ENCODE measurements at places on chromosomes 6 and 20.

- H3K4me3 ChIP-seq, result no peak overlapping the region
- H3K4me1 ChIP-seq, result no peaks in the 10 kb centered on the region
- no peak for DNase-seq
- H3K27ac ChIP-seq, result no peak overlapping the region
Observed at GRCh38 chr6:1963596-1963995, 281.8 kb downstream of the GMDS start.

- H3K4me3 ChIP-seq, result no peak overlapping the region
- no peaks in the 10 kb centered on the region for H3K27me3 ChIP-seq
- H3K36me3 ChIP-seq, result no peaks in the 10 kb centered on the region
Observed at GRCh38 chr6:14616656-14617055, 499.1 kb downstream of the CD83 start.

- no peaks in the 10 kb centered on the region for H3K36me3 ChIP-seq
- no peaks in the 10 kb centered on the region for H3K4me1 ChIP-seq
- no peaks in the 10 kb centered on the region for H3K27me3 ChIP-seq
Observed at GRCh38 chr20:6559791-6560190, 207.7 kb upstream of the BMP2 start.

DNA sequence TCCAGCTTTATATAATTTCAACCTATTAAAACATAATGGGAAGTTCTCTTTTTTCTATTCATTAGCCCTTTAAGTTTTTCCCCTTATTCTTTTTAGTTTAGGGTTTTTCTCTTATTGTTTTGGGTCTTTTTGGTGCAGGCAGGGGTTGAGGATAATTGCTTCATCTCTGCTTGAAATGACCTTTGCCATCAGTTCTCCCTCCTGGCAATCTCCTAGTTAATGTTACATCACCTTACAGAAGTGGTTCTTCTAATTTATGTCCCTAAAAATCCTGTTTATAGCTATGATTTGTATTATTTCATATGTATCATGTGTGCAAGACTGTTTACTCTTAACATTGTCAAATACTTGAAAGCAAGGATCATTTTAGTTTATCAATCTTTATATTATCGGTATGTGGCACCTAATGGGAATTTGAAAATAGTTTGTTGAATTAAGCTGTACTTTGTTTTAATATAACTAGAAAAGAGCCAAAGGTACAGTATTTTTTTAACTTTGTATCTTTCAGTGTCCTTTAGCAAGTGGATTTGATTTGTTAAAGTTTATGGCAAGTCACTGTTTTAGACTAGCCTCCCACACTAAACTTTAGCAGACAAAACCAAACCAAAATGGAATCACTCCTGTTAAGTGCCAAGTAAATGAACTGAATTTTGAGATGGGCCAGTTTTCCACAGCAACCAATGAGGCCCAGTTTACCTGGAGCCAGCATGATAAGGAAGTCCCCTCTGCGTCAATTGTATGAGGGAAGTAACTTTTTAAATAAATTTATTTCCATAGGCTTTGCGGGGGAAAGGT, 26.6 kb upstream of the RUNX2 start:
- no peaks in the 10 kb centered on the region for H3K4me1 ChIP-seq
- H3K27me3 ChIP-seq, result no peaks in the 10 kb centered on the region
- no peak for DNase-seq

GRCh38 chr20:16408981-16409380, 164.3 kb downstream of the KIF16B start:
- DNase-seq, result no peak
- H3K36me3 ChIP-seq, result no peaks in the 10 kb centered on the region
- H3K4me3 ChIP-seq, result no peak overlapping the region
- H3K27me3 ChIP-seq, result no peaks in the 10 kb centered on the region
- no peaks in the 10 kb centered on the region for H3K4me1 ChIP-seq

DNA sequence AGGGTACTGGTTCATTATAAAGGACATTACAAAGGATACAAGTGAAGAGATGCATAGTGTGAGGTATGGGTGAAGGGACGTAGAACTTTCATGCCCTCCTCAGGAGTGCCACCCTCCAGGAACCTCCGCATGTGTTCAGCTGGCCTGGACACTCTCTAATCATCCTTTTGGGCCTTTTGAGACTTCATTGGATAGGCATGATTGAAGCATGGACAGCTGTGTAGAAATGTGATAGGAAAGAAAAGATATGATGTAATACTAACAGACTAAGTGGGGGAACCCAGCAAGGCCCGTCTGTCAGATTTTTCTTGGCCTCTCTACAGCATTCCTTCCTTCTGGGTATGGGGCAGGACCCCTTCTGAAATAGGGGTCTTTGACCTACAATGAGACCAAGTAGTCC, 31.1 kb downstream of the DOP1A start:
- no peak overlapping the region for H3K27ac ChIP-seq
- H3K4me1 ChIP-seq, result no peaks in the 10 kb centered on the region
- no peak overlapping the region for H3K4me3 ChIP-seq
- no peak for DNase-seq
- no peaks in the 10 kb centered on the region for H3K27me3 ChIP-seq
- H3K36me3 ChIP-seq, result peaks cover 42% of the 10 kb centered on the region

- H3K4me1 ChIP-seq, result peaks cover 5% of the 10 kb centered on the region
- peaks cover 31% of the 10 kb centered on the region for H3K36me3 ChIP-seq
- no peak overlapping the region for H3K4me3 ChIP-seq
- DNase-seq, result no peak
- no peaks in the 10 kb centered on the region for H3K27me3 ChIP-seq
Observed at GRCh38 chr20:50144362-50144761, 9.2 kb downstream of the PEDS1 start.

DNA sequence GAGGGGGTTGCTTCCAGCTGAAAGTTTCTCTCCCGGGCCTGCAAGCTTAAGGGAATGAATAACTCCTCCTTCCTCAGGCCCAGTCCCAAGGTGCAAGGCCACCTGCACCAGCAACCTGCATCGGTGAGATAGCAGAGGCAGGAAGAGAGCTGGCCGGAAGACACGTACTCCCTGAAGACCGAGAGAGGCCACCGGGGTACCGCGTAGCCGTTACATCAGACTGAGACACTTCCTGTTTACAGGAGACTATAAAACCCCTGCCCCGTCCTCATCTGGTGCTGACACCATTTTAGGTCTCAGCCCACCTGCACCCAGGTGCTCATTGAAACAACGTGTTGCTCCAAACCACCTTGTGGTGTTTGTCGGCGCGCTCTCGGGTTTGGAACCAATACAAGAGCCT, 60.5 kb upstream of the PRND start:
- no peak for DNase-seq
- no peak overlapping the region for H3K4me3 ChIP-seq
- no peaks in the 10 kb centered on the region for H3K36me3 ChIP-seq

DNA sequence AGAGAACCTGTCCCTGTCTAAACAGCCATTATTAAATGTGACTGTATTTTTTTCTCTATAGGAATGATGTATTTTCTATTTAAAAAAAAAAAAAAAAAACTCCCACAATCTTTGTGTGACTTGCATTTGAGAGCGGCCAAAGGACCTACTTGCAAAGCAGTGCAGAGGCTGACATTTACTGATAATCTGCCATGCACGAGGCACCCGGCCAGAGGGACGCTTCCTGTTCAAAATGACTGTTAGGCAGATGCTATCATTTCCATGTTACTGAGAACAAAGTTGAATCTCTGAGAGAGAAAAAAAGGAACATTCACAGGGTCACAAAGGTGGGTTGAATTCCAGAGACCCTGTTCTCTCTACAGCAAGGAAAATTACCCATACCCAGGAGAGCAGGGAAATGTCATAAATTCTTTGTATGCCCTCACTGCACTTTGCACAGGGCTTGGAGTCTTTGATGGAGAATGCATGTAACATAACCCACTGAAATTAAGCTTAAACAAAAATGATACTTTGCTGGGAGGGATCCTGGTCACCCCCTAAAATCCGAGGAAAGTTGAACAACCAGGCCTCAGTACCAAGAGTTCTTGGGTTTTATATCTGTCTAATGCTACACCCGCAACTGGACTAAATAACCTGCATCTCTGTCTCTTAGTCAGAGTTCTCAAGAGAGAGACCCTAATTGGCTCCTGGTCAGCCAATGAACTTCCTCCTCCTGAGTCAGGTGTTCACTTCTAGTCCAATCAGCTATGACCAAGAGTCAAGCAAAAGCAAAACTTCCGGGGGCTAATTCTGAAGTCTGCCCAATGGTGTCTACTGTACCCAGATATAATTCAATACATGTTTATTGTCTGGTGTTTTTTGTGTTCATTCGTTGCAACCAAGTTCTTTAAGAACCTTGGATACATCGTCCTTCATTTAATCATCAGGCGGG, 61.2 kb downstream of the GCLC start:
- no peaks in the 10 kb centered on the region for H3K36me3 ChIP-seq
- DNase-seq, result peak; percentile 66
- peak overlapping the region; percentile 36 for H3K4me3 ChIP-seq
- peak overlapping the region; percentile 75 for H3K27ac ChIP-seq

- no peaks in the 10 kb centered on the region for H3K27me3 ChIP-seq
- H3K36me3 ChIP-seq, result no peaks in the 10 kb centered on the region
- DNase-seq, result no peak
- no peak overlapping the region for H3K4me3 ChIP-seq
- peaks cover 35% of the 10 kb centered on the region for H3K4me1 ChIP-seq
Observed at GRCh38 chr6:46357591-46357990, 133.7 kb downstream of the RCAN2 start.

DNA sequence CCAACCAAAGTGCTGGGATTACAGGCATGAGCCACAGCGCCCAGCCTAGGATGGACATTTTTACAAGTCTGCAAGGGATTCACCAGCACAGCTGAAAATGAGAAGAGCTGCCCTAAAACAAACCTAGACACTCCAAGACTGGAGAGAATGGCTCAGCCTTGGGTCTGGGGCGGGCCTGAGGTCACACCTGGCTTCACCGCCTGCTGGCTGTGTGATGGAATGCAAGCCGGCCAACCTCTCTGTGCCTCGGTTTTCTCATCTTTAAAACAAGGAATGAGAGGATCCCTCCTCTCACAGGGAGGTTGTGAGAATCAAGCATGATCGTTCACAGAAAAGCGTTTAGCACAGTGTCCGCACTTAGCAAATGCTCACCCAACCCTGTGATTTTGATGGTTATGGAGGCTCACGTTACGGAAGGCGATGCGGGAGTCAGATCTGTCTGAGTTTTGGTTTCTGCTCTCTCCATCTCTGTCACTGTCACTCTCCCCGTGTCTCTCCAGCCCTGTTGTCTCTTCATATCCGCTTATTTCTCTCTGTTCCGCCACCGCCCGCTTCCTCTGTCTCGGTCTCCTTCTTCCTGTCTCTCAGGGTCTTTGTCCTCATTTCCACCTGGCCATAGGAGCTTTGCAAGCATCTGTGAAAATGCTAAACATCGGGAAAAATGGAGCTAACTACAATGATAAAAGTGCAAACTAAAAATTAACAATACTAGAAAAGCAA, 47.6 kb downstream of the CEBPB start:
- H3K27me3 ChIP-seq, result no peaks in the 10 kb centered on the region
- no peaks in the 10 kb centered on the region for H3K36me3 ChIP-seq
- H3K4me1 ChIP-seq, result peaks cover 13% of the 10 kb centered on the region

DNA sequence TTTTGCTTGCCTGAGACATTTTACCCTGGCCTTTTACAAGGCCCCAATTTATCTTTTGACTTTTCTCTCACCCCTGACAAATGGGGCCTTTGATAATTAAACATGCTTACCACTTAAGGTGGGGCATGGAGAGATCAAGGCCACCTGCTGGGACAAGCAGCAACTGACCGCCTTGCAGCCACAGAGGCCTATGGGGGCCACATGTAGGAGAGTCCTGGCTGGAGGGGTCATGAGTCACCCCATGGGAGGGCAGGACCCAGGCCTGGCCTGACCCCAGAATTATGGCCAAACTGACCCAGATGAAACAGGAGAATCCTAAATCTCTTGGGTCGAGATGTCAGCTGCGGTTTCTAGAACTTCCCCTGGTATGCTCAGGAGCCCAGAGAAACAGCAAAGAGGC, 8.5 kb upstream of the OCSTAMP start:
- no peaks in the 10 kb centered on the region for H3K27me3 ChIP-seq
- H3K4me3 ChIP-seq, result no peak overlapping the region
- H3K4me1 ChIP-seq, result peaks cover 7% of the 10 kb centered on the region
- H3K27ac ChIP-seq, result no peak overlapping the region
- no peak for DNase-seq
- no peaks in the 10 kb centered on the region for H3K36me3 ChIP-seq

DNA sequence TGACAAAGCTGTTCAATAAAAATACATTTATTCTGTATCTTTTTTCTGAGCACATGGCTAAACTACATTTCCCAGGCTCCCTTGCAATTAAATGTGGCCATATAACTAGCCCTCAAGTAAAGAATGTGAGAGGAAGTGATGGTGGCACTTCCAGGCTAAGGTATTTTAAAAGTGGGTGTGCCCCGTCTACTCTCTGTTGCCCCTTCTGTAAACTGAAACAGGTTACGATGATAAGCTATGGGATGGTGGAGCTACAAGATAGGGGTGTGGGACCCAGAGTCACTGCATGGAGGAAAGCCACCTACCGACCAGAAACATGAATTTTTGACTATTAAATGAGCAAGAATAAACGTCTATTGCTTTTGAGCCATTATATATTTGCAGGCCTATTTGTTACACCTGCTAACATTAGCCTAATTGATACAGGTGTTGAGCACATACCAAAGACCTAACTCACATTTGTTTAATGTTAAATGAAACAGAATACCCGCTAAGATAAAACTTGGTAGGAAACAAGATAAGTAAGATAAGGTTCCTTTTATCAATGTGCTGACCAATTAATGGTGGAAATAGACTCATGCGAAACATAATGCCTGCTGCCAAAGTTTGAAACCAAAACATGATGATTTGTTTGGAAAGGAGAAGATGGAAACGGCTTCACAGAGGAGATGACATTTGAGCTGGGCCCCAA, 3.1 kb downstream of the FYN start:
- DNase-seq, result no peak
- no peak overlapping the region for H3K4me3 ChIP-seq
- no peaks in the 10 kb centered on the region for H3K27me3 ChIP-seq
- H3K4me1 ChIP-seq, result peaks cover 3% of the 10 kb centered on the region

- H3K27me3 ChIP-seq, result no peaks in the 10 kb centered on the region
- no peak for DNase-seq
- H3K36me3 ChIP-seq, result no peaks in the 10 kb centered on the region
- H3K27ac ChIP-seq, result no peak overlapping the region
- H3K4me1 ChIP-seq, result no peaks in the 10 kb centered on the region
Observed at GRCh38 chr6:2911171-2911570, 8.1 kb upstream of the SERPINB9 start.

GRCh38 chr20:22684072-22684762, 99.8 kb upstream of the FOXA2 start:
- no peak overlapping the region for H3K27ac ChIP-seq
- H3K36me3 ChIP-seq, result no peaks in the 10 kb centered on the region
- H3K4me1 ChIP-seq, result peaks cover 8% of the 10 kb centered on the region

Data from heart left ventricle (tissue), 16 donors.